Femur (tissue), 1 donor: ENCODE measurements at places on chromosomes 6 and 20.

GRCh38 chr20:46619445-46619844 is 31.8 kb downstream of the SLC13A3 start:
- no peak for DNase-seq

DNA sequence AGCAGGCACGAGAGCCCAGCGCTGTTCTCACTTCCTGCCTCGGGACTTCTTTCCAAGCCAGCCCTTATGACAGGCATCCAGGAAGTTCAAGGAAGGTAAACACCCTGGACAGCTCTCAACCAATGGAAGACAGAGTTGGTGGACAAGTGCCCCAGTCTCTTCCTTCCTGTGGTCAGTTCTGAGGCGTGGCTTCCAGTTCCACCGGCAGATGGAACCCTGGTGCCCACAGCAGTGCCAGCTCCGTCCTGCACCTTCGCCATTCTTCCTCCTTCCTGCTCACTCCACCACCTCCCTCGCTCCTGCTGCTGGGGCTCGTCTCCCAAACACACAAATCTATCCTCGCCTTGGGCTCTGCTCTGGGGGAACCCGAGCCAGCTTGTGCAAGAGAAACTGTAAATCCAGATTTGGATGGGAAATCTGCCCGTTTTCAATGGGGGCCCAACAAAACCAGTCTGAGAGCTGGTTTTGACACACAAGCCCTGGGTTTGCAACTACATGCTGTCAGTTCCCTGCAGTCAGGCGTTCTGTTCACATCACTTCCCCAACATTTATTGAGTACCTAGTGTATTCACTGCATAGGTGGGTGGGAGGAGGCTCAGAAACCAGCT is 162.7 kb downstream of the GRM4 start:
- no peak for DNase-seq

GRCh38 chr6:147131532-147132128 is 72.6 kb upstream of the STXBP5 start:
- DNase-seq = no peak

GRCh38 chr20:59752704-59753460 is 148.5 kb downstream of the PHACTR3 start:
- DNase-seq = no peak

- DNase-seq = no peak
These were observed 36.9 kb downstream of the CBFA2T2 start for GRCh38 chr20:33526769-33527168.

GRCh38 chr6:163391985-163392384 is 22.5 kb upstream of the QKI start:
- no peak for DNase-seq

DNA sequence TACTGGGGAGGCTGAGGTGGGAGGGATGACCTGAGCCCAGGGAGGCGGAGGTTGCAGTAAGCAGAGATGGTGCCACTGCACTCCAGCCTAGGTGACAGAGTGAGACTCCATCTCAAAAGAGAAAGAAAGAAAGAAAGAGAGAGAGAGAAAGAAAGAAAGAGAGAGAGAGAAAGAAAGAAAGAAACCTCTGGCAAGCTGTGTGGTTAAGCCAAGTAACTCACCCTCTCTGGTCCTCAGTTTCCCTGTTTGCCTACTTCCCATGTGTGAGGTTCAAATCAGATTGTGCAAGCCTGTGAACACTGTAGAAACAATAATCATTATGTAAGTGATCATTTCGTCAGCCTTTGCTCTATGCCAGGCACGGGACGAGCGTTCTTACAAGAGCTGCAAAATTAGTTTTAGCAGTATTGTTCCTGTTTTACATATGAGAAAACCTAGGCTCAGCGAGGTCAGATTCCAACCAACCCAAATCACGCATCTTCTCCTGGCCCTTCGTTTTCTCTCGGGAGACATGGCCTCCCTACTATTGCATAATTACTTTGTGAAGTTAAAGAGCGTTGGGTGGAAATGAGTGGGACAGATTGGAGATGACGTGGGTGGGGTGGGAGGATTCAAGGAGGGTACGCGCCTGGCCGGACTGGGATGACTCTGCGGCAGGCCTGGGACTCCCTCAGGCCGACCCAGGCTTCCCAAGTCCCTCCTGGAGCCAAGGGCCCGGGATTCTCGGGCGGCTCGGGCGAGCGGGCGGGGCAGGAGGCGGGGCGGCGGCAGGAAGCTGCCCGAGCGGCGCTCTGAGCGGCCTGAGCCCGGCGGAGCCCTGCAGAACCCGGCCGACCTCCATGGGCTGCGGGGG is at the start of gene SNX21:
SNX21 (plus strand) TSS at position 770 of the 853 bp plus-strand sequence. CDS start 121 bp downstream, outside the sequence.
- peak; percentile 89 for DNase-seq
